Suppressor macrophage (primary cell): ENCODE measurements at places on chromosomes 12 and 14.

DNA sequence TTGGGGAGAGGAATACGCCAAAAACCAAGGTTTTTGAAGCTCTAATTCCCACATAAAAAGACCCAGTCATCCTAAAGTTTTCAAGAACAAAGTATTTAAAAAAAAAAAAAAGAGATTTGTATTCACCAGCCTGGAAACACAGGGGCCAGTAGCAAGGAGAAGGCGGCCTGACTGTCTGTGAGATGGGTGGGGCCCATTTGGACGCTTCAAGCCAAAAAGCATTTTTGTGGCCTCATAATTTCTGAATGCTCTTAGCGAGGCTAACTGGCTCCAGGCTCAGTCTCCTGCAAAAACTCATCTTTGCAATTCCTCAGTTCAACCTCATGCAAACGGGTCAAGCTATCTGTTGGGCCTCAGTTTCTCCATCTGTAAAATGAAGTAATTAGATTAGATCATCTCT is 514.1 kb downstream of the MED13L start:
- no peak for DNase-seq

GRCh38 chr12:92421701-92422100 is 276.1 kb upstream of the BTG1 start:
- DNase-seq, result peak; percentile 12

- no peak for DNase-seq
Observed at GRCh38 chr12:11607313-11608081, 42.0 kb upstream of the ETV6 start.

DNA sequence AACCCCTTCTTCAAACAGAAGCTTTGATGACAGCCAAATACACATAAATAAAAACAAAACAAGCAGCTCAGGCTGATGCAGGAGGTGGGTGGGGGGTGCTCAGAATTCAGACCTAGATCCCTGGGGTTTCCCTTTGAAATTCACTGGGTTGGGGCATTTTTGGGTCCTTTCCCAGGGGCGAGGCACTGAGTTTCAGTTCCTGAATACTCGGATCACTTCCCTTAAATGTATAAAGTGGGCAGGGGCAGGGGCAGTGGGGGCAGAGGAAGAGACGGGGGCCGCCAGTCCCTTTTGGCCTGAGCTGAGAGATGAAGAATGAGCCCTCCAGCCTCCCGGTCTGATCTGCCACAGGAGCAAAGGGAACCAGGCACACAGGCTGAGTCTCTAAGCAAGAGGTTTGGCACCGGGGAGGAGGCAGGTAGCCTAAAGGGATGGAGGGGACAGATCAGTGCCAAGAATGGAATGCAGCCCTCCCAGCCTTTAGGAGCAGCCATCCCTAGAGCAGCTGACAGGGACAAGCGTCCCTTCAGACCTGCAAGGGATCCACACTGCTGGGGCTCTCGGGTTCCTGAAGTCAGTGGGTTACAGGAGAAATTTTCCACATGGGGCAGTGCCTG is 20.3 kb downstream of the KDM2B start:
- peak; percentile 86 for DNase-seq

- DNase-seq, result no peak
Observed at GRCh38 chr14:100070310-100070709, 5.1 kb downstream of the EVL start.

GRCh38 chr14:67918838-67919237 is 99.3 kb downstream of the RAD51B start:
- no peak for DNase-seq

DNA sequence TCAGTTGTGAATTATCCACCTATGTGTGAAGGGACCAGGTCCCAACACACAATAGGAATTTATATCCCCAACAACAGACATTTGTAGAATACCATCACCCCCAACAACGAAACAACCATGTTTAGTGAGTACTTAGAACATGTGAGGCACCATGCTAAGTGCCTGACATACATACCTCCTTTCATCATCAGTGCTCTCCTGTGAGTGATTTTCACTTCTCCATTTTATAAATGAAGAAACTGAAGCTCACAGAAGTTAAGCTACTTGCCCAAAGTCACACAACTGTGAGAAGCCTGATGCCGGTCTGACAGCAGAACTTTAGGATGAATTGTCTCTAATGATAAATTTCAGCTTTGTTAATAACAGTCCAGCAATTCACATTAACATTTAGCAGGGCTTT is 35.4 kb downstream of the SPTB start:
- peak; percentile 28 for DNase-seq

DNA sequence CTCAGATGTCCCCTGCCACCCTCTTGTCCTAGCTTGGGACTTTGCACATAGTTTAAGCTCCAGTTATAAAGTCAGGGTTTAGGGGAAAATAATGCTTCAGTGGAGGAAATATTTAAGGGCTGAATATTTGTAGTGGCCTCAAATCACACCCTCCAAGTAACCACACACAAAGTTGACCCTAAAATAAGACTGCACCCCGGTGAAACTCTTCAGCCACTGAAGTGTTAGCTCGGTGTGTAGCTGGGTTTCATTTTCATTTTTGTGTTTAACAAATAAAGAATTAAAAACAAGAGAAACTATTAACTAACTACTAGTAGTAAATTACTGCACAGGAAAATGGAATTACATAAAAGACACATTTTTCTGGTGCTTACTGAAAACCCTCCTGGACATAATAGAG is 14.8 kb upstream of the BCL11B start:
- no peak for DNase-seq

DNA sequence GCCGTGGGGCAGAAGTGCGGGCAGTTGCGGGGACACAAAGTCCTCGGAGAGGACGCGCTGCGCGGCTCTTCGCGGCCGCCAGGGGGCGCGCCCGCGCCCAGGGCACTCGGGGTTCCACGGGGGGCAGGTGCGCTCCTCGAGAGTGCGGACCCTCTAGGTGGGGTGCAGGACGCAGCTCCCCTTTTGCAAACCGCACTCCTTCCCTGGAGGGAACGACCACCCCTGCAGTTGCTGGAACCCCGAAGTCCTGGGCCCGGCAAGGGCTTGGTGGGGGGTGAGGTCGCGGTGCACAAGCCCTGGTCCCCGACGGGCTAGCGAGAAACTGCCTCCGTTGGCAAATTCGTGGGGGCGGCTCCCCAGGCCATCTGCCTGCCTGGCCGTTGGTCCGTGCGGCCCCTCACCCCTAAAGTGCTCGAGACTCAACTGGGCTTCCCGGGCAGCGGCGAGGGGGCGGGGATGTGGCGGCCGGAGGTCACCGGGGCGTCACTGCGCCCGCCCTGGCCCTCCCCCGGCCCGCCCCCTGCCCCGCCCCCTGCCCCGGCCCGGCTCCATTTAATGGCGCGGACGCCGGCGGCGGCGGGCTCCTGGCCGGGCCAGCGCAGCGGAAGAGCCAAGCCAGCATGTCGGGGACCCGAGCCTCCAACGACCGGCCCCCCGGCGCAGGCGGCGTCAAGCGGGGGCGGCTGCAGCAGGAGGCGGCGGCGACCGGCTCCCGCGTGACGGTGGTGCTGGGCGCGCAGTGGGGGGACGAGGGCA is at the start of gene ADSS1:
ADSS1 (plus strand) TSS at position 579 of the 756 bp plus-strand sequence; CDS start at position 621, 42 bp downstream.
- peak; percentile 63 for DNase-seq

DNA sequence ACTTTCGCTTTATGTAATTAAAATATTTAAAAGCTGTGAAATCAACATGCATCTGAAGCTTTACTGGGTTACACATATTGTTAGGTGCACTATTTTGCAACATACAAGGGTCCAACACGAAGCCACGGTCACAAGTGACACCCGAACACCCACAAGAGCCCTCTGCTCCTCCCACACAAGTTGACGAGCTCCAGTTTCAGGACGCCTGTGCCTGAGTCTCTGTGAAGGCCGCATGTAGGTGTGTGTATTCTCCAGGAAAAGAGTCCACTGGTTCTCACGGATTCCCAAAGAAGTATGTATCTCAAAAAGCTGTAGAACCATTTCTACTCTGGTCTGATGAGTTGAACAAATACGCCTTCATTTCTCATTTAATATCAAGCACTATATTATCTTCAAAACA is 12.0 kb downstream of the SLC15A4 start:
- DNase-seq, result no peak

DNA sequence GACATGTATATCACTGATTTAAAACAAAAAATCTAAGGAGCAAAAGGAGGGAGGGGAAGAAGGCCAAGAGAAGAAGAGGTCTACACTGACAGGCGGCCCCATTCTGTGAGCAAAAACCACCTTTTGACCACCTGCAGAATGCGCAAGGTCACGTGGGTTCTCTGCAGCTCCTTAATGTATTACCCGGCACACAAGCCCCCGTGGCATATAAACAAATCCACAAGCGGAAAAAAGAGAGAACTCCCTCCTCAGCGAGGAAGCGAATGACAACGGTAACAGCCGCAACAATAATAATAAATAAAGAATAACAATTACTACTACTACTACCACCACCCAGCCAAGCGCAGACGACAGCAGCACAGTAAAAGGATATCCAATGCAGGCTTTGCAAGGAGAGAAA is 1.3 kb downstream of the KSR2 start:
- DNase-seq, result no peak

- DNase-seq, result no peak
Observed at GRCh38 chr12:68482660-68483059, 128.0 kb upstream of the RAP1B start.

- DNase-seq, result no peak
Observed at GRCh38 chr12:64663015-64663414, 52.7 kb downstream of the RASSF3 start.

GRCh38 chr12:112482733-112483132 is 64.0 kb downstream of the PTPN11 start:
- no peak for DNase-seq

DNA sequence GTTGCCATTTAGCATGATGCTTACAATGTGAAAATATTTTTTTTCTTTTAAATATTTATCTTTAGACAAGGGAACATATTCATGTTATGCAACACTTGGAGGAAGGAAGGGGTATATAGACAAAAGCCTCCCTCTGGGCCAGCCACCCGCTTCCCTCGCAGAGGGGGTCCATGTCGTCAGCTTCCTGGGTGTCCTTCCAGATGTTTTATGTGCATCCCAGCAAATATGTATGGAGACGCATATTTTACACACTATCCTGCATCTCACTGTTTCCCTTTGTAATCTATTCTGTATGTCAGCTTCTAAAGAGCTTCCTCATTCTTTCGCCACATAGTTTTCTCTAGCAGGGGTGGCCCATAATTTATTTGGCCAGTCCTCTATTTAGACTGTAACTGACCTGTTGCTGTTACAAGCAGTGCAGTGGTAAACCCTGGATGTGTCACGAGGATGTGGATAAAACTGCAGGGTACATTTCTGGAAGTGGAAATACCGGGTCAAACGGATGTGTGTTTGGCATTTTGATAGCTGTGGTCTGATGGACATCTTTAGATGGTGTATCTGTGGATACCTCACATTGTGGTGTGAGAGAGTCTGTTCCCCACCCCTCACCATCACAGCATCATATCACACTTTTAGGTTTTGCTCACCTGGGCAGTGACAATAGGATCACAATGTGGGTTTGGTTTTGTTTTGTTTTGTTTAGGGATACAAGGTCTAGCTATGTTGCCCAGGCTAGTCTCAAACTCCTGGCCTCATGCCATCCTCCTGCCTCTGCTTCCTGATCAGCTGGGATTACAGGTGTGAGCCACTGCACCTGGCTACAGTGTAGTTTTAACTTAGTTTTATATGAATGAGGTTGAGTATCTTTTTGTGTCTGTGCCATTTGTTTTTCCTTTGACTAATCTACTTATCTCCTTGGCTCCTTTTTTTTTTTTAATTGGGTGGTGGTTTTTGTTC is 31.6 kb downstream of the FAM222A start:
- no peak for DNase-seq

DNA sequence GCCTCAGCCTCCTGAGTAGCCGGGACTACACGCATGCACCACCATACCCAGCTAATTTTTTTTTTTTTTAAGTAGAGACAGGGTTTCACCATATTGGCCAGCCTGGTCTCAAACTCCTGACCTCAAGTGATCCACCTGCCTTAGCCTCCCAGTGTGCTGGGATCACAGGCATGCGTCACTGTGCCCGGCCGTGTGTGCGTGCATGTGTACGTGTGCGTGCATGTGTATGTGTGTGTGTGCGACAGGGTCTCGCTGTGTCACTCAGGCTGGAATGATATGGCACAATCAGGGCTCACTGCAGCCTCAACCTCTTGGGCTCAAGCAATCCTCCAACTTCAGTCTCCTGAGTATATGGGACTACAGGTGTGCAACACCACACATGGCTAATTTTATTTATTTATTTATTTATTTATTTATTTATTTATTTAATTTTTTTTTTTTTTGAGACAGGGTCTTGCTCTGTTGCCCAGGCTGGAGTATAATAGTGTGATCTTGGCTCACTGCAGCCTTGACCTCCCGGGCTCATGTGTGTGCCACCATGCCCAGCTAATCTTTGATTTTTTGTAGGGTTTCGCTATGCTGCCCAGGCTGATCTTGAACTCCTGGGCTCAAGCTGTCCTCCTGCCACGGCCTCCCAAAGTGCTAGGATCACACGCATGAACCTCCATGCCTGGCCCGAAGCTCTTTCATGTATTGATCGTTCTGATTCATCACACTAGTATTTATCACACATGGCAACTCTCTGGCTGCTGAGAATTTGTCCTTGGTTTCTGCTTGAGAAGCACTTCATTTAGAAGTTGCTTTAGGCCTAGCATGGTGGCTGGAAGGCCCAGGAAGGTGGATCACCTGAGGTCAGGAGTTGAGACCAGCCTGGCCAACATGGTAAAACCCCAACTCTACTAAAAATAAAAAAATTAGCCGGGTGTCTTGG is 35.9 kb upstream of the CLIP1 start:
- no peak for DNase-seq

GRCh38 chr14:38339696-38340095 is 83.8 kb upstream of the CLEC14A start:
- no peak for DNase-seq

GRCh38 chr14:76203086-76204001 is 51.6 kb downstream of the GPATCH2L start:
- DNase-seq, result peak; percentile 98

- DNase-seq, result no peak
Observed at GRCh38 chr14:74954947-74955228, 509 bp downstream of the PGF start.

DNA sequence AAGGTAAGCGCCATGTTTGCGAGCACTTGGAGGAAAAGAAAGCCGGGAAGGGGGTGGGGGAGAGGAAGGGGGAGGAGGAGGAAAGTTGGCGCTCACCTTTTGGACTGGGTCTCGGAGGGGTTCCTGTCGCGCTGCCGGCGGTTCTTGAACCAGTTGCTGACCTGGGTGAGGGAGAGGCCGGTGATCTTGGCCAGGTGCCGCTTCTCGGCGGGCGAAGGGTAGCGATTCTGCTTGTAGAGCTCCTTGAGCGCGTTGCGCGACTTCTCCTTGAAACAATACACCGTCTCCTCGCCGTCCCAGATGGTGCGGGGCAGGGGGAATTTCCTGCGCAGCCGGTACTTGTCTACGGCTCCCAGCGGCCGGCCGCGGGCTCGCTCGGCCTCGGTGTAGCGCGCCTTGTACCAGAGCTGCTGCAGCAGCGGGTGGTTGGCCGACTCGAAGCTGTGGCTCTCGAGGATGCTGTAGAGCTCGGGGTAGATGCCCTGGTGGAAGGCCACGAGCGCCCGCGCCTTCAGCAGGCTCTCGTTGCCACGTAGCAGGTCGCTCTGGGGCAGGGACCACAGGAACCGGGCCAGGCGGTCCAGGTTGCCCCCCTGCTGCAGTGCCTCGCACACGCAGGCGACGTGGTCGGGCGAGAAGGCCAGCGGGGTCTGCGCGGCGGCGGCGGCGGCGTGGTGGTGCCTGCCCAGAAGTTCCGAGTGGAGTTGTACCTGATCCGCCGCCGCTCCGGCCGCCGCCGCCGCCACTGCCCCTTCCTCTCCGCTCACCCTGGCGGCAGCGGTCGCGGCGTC is 840 bp downstream of the SIX4 start:
- peak; percentile 14 for DNase-seq
